CD4-positive, alpha-beta T cell treated with Interleukin-4 for 1 hour (primary cell): ENCODE measurements at places on chromosomes 7 and 10.

DNA sequence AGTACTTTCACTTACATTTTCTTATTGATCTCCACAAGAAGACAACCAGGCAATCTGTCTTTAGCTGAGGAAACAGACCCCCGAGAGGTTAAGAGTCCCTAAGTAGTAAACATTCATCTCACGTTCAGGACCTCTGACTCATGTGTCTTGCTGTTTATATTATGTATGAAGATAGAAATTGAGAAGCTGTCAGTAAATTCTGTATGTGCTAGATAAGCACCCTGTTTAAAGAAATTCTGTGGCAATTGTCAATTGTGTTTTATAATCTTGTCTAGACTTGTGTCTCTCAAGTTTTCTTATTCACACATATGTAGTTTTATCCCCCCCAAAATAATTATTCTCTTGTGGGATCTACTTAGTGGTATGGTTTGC lies 14.5 kb downstream of the ADK start:
- no peak for DNase-seq

DNA sequence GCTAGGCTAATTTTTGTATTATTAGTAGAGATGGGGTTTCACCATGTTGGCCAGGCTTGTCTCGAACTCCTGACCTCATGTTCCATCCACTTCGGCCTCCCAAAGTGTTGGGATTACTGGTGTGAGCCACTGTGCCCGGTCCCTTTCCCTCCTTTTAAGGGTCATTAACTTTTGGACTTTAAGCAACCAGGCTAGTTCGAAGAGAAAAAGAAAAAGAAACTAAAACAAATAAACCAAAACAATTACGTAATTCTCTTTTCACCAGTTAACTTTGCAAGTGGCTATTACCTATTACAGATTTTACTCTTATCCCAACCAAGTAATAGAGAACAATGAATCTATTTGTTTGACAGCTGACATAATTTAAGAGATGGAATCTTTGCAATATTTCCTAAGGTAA lies 72.8 kb upstream of the SEMA3C start:
- no peak for DNase-seq

GRCh38 chr7:111763221-111763801 lies 201.0 kb upstream of the IMMP2L start:
- no peak for DNase-seq

- DNase-seq: no peak
Measured at GRCh38 chr10:8182806-8183205, 128.3 kb downstream of the GATA3 start.

DNA sequence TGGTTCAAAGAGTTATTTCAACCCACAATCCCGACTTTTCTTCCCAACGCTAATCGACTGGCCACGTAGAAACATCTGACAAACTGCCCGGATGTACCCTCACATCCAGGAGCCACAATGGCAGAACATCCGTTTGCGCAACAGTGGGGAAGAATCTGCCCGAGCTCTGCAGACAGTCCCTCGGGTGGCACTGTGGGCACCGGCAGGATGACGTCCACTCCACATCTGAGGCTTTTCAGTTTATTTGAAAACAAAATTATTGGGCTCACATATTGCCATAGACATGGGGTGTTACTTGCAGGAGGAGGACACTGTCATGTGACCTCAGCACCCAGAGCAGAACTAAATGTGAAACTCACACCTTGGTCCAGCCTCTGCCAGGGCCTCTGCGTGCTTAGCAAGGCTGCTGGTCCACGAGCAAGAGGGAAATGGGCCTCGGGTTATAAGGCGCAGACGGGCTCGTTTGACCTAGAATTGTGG lies 84.1 kb downstream of the MKI67 start:
- peak; percentile 44 for DNase-seq

DNA sequence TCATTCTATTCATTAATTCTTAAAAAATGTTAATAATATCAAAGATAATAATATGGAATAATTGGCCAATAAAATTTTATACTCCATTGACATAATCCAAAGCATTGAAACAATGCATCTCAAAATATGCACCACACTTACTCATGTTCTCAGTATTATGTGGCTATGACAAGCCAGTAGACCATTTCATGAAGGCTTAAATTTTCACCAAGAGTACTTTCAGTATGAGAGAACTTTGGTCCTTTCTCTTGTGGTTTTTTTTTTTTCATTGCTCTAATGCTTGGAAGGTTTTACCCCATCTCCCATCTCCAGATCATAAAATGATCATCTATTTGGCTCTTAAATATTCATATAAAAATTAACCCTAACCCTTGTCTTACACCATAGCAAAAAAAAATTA lies 45.5 kb upstream of the TMEM140 start:
- DNase-seq: no peak

GRCh38 chr10:100046021-100046486 lies 35.6 kb downstream of the CPN1 start:
- DNase-seq: peak; percentile 65

GRCh38 chr10:124305984-124306383 lies 112.7 kb downstream of the OAT start:
- no peak for DNase-seq

- no peak for DNase-seq
Measured at GRCh38 chr7:151689196-151689971, 169.7 kb upstream of the RHEB start.

DNA sequence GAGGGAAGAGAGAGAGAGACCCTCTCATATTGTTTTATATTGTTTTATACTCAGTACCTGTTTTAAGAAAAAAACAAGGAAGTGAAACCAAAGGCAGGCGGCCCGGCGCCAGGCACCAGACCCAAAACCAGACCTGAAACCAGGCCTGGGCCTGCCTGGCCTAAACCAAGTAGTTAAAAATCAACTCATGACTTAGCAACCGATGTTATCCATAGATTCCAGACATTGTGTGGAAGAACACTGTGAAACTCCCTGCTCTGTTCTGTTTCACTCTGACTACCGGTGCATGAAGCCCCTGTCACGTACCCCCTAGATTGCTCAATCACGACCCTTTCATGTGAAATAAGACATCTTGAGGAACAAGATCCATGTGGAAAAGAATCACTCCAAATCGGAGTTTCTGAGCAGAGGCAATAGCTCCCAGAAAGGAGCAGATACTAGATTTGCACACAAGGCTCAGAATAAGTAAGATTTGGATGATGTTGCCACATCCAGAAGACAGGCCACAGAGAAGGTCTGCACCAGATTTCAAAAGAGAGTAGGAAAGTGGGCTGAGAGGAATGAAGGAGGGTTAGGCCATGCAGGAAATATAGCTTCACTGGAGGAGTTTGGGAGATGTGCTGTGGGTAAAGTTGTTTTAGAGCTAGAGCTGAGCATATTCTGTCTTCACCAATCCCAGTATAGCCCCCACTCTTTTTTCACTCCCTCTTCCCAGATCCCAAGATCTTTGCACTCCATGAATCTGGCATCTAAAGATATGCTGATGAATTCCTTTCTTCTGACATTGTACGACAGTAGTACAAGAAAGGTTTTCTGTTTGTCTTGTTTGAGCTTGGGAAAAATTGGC lies 8.8 kb upstream of the ZNF248 start:
- peak; percentile 69 for DNase-seq

DNA sequence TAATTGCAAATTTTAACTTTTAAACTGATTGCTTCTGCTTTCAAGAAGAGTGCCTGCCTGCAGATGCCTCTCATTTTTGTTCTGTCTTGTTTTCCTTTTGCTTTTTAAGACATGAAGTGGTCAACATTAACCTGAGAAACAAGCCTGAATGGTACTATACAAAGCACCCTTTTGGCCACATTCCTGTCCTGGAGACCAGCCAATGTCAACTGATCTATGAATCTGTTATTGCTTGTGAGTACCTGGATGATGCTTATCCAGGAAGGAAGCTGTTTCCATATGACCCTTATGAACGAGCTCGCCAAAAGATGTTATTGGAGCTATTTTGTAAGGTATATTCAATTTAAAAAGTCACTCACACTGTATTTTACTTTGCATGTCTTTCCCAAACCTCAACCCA lies 8.8 kb downstream of the GSTO2 start:
- no peak for DNase-seq

- DNase-seq: no peak
Measured at GRCh38 chr10:125605167-125605566, 77.8 kb downstream of the TEX36 start.

- peak; percentile 42 for DNase-seq
Measured at GRCh38 chr10:110074298-110074697, 66.5 kb downstream of the ADD3 start.

GRCh38 chr7:94738071-94738470 lies 82.1 kb upstream of the SGCE start:
- DNase-seq: no peak

GRCh38 chr7:74479961-74480829 lies 26.5 kb downstream of the GTF2IRD1 start:
- no peak for DNase-seq

GRCh38 chr10:113544392-113544791 lies 8.5 kb upstream of the HABP2 start:
- DNase-seq: no peak

DNA sequence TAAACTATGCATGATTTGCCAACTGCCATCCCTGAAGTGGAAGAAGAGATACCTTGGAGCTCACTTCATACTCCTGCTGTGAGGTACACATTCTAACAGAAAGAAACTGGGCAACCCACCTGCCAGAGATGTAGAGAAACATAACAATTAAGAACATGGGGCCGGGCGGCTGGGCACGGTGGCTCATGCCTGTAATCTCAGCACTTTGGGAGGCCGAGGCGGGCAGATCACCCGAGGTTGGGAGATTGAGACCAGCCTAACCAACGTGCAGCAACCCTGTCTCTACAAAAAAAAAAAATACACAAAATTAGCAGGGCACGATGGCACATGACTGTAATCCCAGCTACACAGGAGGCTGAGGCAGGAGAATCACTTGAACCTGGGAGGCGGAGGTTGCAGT lies 402.6 kb upstream of the ANKRD30A start:
- DNase-seq: no peak

- no peak for DNase-seq
Measured at GRCh38 chr7:127638197-127638596, 13.8 kb upstream of the SND1 start.

DNA sequence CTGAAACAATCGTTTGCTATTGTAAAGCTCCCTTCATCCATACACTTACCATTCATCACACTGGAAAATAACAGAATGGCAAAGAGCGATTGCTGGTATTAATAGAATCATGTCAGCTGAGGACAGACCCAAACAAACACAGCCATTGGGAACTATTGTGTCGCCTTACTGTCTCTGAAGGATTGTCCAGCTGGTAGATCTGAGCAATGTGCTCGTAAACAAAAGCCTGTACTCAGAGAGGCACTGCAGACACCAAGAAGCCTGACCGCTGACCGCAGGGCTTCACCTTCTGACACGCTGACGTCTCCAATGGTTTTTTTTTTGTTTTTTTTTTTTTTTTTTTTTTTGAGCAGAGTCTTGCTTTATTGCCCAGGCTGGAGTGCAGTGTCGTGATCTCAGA lies 151.0 kb upstream of the FRMD4A start:
- DNase-seq: no peak

DNA sequence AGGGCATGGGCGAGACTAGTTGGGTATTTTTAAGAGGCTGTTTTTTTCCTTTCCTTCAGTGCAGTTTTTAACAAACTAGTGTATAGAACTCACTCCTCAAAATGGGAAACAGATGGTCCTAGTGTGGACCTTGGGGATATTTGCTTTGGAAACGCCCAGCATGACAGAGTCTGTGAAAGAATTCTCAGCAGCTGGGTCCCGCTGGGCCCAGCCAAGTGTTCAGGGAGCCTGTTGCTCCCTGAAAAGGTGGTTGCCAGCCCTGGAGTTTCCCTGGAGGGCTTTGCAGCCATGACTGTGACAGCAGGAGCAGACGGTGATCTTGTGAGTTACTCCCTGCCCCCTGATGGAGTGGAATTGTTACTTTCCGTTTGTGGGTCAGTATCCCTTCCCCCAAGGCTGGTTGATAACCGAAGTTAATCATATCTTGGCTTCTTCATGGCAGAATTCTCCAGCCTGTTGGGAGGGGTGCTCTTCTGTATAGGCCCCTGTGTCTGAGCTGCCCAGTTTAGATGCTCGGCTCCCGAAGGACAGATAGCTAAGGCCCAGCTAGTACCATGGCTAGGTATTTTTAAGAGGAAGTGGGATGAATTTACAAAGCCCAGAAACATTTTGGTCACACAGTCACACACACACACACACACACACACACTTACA lies 278.6 kb upstream of the HABP2 start:
- DNase-seq: no peak

DNA sequence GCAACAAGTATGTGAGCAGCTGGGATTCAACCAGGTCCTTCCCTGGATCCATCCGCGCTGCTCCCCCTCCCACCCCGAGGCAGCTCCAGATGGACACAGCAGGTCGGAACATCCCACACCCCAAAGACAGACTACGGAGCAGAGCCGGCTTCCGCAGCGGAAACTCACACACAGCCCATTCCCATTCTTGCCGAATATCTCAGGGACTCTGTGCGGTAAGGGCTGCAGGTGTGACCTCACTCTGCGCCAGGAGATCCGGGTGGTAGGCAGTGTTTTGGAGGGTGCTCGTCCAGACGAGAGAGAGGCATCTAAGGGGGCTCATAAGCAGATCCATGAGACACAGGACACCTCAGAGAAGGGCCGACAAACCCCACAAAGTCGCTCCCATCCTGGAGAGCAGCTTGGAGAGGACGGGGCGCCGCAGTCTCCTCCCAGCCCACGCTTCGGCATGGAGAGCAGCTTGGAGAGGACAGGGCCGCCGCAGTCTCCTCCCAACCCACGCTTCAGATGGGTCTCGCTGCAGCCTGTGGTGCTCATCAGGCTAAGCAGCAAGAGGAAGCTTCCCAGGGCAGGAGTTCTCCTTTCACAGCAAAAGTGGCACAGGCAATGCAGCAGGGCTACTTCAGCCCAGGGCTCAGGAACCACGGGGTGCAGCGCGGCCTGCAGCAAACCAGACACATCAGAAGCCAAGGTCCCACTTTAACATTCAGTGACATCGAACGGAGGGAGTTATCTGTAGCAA lies 179.9 kb downstream of the DIP2C start:
- DNase-seq: no peak

- DNase-seq: no peak
Measured at GRCh38 chr10:79354141-79354540, 6.9 kb downstream of the PPIF start.

- DNase-seq: no peak
Measured at GRCh38 chr7:51312951-51313737, 3.5 kb downstream of the COBL start.

DNA sequence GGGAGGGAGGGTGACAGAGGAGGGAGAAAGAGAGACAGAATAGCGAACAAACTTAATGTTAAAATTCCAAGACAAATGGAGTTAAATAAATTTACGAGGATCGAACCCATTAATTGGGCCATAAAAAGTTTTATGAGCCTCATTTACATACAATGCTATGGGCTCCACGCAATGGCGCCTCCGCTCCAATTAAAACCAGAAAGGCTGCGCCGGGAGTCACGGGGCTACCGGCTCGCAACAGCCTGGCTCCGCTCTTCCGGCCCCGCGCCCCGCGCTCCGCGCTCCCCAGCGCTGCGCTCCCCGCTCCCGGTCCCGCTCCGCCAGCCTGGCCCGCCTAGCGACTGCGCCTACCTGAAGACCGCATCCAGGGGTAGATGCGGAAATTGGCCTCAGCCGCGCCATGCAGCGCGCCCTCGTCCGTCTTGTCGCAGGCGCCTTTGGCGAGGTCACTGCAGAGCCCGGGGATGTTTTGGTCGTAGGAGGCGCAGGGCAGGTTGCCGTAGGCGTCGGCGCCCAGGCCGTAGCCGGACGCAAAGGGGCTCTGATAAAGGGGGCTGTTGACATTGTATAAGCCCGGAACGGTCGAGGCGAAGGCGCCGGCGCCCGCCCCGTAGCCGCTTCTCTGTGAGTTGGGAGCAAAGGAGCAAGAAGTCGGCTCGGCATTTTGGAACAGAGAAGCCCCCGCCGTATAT lies 513 bp downstream of the HOXA7 start:
- no peak for DNase-seq
